ENCODE measurements at places on chromosomes 5 and 9.

- DNase-seq, result no peak
These were observed 176.1 kb upstream of the RASEF start for GRCh38 chr9:83238871-83239640.

DNA sequence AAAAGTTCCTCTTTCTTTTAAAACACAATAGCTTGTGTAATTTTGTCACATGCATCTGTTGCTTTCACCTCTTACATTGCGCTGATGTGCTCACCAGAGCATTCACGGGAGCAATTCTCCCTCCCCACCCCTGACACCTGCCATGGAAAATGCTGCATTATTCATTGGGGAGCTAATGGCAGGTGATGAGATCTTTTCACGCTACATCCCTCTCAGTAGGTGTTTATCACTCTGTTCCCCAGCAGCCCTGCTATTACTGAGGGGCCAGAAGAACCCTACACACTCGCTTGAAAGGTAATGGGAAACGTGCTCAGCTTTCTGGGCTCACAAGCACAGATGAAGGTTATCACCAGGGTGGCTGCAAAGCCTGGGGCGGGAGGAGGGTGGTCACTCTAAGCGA lies 398.0 kb downstream of the PSAT1 start:
- no peak for DNase-seq

DNA sequence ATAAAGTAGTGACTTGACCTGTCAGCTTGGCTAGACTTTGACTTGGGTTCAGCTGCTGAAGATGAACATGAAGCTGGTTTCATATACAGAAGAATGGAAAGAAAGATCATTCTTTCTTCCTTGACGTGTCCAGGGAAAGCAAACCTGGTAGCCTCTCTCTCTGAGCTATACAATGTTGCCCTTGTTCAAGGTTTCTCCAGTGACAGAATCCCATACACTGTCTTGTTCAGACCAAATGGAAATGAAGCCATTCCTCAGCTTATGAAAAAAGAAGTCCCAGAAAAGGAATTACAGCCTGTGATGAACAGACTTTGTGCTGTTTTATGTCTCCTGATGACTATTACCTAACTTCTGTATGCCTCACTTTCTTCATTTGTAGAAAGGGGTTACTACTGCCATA lies 349.8 kb upstream of the KLF4 start:
- DNase-seq, result no peak

GRCh38 chr5:142210864-142211412 lies 102.4 kb downstream of the NDFIP1 start:
- DNase-seq, result no peak

DNA sequence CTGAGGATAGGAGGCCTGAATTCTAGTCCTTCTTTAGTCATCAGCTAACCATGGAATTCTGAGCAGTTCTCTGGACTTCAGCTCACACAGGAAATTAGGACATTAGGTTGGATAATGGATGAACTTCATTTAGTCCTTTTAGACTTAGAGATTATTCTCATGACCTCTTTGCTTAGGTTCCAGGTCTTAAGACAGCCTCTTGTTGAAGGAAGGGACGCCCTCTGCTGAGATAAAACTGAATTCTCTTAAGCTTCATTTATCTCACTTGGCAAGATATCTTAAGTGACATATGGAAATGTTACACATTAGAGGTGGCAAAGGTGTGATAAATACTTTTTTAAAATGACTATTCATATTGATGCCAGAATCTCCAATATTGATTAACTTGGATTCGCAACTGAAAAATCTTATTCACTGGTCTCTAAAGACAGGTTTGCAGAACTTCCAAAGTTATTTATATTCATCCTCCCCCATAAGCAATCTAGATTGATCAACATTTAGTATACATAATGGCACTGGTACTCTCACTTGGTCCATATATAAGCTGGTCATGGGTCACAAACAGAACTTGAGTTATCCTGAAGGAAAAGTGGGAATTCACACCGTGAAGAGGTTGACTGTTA lies 16.9 kb upstream of the ZNF366 start:
- no peak for DNase-seq

DNA sequence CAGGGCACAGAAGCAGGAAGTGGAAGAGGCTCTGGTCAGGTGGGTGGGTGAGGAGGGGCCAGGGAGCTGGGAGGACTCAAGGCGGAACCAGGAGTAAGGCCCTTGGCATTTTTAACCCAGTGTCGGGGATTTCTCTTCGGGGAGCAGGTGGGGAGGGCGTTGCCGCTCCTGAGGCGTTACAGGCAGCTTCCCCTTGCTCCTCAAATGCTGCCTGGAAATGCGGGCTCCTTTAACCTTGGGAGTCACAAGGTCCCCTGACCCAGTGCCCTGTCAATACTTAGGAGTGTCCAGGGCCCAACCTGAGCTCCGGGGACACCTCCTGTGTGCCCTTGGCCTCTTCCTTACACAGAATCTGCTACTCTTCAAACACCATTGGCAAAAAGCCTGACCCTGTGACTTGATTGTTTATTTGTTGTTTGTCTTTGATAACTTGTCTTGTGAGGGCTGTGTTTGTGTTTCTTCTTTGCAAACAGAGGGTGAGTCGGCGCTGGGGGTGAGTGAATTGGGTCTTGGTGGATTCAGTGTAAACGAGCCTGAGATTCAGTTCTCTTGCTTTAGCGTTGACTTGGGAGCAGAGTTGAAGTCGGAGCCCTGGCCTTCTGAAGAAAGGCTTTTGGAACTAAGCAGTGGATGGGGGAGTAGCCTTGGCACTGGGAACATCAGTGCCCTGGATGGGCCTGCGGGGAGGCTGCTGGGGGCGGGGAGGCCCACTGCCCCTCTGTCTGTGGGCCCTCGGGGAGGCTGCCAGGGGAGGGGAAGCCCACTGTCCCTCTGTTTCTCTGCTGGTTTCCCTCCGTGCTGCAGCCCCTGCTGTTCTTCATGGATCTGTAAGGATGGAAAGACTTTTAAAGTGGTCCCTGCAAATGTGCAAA lies 300.7 kb upstream of the IRX4 start:
- DNase-seq, result no peak

DNA sequence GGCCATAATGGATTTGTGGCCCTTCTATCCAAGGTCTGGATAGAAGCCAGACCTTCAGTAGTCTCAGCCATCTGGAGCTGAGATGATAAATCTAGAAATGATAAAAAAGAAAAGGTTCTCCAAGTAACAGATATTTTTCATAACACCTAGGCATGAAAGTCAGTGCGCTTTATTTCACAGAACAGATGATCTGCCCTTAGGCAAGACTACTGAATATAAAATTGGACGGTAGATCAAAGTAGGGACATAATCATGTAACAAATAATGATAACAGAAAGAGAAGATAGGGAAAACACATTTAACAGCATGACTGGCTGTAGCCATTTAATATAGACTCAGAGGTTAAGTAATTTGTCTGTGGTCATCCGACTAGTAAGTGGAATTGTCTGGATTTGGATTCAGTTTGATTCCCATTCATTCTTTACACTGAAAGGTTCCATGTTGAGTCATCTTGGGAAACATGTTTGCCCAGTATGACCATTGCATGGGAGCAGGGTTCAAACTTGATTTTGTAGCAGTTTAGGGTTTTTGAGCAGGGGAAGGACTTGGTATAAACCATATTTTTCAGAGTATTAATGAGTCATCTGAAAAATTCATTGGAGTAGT lies 4.1 kb upstream of the CAVIN4 start:
- no peak for DNase-seq

DNA sequence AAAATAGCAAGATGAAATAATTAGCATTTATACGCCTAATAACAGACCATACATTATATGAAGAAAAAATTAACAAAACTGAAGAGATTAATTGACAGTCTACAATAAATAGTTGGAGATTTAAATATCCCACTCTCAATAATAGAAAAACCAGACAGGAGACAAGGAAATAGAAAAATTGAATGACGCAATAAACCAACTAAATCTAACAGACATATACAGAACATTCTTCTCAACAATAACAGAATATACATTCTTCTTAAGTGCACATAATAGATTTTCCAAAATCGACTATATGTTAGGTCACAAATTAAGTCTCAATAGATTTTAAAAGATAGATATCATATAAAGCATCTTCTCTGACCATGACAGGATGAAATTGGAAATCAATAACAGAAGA lies 25.6 kb upstream of the RNF180 start:
- DNase-seq, result no peak

DNA sequence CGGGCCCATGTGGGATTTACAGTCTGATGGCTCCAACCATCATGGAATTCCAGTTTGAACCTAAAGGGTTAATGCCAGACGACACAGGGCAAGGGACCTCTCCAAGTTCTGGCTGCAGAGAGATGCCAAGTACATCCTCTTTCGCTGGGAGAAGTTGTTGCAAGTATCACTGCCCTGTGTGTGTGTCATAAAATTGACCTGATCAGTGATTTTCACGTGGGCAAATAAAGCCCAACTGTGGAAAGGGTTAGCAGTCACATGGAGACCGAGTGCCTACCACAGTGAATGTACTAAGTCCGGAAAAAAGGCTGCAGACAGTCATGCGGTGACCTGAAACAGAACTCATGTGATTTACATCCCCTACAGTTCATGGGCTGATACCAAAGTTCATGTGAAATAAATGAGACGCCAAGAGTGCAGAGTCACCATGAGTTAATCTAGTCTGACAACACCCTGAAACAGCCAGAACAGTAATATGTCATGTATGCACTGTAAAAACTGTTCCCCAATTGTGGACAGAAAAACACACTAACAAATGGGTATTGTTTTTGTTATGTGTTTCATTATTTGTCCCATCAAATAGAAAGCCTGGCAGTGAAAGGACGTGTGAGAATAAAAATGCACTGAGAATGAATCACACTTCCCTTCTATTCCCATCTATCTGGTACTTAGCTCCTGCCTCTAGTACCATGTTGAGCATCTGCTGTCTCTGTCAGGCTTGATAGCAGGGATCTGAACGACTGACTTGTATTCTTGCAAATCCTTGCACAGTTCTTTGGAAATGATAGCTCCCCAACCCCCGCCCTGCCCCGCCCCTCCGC lies 115.7 kb downstream of the SUSD1 start:
- DNase-seq, result no peak

DNA sequence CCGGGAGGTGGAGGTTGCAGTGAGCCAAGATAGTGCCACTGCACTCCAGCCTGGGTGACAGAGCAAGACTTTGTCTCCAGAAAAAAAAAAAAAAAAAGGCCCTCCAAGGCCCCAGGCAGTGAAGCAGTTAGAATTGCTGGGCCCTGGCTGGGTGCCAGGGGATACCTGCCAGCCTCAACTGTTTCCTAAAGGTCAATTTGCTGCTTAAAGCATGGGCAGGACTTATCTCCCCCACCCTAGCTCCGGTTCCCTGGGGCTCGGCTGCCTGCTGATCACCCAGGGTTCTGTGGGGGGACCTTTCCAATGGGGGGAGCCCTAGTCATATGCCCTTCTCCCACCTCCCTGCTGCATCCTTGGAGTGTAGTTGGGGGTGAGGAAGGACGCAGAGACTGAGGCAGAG lies 25.7 kb downstream of the NCS1 start:
- DNase-seq, result no peak

DNA sequence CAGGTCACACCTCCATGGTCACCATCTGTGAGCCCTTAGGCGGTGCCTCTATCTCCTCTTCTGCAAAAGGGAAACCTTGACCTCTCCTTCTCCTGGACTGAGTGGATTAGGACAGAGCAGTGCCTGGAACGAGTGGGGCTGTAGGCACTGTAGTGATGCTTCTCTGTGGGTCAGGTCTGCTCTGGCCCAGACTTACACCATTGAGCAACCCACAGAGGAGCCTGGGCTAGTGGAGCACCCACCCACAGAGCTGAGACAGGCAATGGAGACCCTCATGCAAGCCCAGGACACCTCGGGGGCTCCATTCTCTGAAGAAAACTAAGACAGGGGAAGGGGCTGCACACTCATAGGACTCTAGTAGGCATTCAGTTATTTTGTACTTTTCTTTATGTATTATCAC lies 400.6 kb downstream of the GADD45G start:
- no peak for DNase-seq

DNA sequence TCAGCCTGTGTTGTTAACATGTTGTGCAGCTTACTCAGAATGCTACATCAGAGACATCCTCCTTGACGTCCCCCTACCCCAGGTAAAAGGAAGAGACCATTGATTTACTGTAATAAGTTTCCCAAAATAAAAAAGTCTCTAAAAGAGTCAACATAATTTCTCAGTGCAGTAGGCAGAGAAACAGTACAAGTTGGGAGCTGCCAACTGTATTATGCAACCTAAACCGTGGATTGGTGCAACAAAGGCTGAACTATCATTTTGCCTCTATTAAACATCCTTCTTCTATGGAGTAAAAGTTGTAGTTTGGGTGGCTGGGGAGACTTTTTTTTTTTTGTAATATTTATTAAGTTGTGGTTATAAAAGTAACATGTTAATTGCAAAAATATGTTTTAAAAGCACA lies 208.0 kb downstream of the NR3C1 start:
- no peak for DNase-seq

DNA sequence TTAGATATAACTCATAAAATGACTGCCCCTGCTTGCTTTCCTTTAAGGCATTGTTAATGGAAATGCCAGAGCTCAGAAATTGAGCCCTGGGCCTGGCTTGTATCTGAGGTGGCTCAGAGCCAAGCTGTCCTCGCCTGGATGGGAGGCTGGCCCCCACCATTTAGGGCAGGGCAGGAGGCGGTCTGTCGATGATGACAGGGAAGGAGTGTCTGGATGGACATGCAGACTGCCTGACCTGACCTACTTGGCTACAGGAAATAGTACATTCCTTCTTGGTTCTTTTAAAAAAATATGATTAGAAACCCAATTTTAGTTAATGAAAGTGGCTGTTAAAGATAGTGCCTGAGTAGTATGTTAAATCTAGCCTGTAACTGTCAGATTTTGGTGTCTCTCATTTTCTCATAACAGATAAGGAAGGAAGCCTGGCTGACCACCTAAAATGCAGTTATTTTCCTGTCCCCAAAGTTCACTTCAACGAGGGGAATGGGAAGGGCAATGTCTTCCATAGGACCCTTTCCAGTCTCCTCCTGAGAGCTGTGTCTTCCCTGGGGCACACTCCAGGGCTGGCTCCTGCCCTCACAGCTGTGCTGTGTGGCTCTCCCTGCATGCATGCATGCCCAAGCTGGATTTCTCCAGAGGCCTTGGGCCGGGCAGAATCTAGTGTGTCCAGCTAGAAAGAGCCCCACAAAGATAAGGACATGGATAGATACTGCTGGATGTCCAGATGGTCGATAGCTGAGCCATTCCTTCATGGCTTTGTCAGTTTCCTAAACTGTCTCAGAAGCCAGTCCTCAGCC lies 42.3 kb downstream of the MACROH2A1 start:
- no peak for DNase-seq

- no peak for DNase-seq
These were observed 131.6 kb downstream of the PRDM6 start for GRCh38 chr5:123220621-123221146.

DNA sequence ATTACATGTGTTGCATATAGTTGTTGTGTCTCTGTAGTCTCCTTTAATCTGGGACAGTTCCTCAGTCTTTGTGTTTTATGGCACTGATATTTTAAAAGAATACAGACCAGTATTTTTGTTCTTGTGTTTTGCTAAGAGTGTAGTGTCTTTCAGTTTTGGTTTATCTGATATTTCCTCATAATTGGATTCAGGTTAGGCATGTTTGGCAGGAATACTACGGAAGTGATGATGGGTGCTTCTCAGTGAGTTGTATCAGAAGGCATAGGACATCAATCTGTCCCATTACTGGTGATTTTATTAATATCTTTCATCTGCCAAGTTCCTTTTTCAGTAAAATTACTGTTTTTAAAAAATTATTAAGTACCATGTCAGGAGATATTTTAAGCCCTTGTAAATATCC lies 212.9 kb downstream of the ARHGEF28 start:
- DNase-seq, result no peak
